ENCODE measurements at places on chromosomes 2 and 18.

DNA sequence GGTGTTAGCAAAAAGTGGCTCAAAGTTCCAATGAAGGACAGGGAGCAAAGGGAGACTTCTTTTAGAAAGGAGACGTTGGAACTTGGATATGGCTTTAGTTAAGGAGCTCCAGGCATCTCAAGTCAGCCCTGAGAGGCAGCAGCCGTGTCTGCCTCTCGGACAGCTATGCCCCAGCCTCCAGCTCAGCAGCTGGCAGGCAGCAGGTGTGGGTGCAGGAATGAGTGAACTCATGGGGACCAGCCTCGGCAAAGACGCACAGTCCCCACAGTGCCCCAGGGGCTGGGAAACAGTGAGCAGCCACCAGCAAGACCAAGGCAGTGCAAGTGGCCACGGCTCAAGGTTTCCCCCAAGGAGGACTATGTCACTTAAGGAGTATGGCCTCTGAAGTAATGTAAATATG, 1.6 kb upstream of the LRRFIP1 start:
- no peak for DNase-seq

DNA sequence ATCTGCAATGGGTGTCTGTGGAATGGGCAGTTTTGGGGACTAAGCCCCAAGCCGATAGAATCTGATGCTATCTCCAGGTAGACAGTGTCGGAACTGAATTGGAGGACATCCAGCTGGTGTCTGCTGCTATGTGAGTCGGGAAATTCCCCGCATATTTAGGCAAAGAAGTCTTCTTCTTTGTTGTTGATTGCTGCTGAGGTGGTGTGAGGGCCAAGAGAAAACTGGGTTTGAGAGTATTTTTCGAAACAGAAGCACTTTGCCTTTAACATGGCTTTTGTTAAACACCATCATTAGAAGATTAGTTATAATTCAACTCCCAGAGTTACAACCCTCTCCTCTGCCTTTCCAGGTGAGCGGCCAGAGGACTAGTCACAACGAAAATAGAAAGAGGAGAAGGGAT, 49.4 kb upstream of the ACTR3 start:
- no peak for DNase-seq

- DNase-seq, result no peak
Observed at GRCh38 chr2:197217541-197217940, 93.0 kb downstream of the ANKRD44 start.

DNA sequence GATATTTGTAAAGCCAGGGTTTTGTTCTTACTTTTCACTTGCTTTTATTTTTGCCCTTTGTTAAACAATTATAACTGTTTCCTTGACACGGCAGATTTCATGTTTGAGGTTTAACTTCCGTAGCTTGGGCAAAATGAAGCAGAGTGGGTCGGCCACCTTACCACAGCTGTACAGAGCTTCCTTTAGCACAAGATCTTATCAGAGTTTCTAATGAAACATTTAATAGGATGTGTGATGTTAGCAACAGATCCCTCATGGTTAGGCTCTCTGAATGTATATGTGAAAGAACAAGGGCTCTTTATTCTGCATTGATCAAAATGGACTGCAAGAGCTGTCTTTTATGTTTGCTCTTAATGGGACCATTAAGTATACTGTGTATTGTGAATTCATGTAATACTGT, 22.3 kb downstream of the RNF125 start:
- peak; percentile 30 for DNase-seq

DNA sequence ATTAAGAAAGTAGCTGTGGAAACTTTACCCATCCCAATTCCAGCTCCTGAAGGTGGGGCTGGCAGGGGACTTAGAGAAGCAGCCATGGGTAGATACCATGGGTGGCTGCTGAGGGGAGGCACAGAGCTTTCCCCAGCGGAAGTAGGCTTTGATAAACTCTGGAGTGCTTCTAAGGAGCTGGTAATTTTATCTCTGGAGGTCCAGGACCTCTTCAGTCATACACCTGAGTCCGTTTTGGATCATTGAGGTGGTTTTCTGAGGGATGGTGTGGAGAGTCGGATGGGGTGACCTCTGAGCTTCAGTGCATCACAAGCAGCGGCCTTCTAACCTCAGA, 36.7 kb upstream of the BMP10 start:
- no peak for DNase-seq

DNA sequence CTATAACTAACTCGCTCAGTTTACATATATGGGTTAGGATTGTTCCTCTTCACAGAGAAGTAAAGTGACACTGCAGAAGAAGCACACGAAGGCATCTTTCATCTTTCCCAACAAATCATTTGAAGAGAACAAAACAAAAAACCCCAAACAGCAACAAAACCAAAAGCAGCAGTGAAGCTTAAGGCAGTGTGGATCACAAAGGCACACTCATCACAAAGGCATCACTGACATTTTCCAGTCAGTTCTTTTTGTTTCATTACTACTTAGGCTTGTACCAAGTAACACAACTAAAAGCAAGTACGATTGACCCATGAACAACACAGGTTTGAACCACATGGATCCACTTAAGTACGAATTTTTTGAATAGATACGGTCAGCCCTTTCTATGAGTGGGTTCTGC, 75.7 kb downstream of the RNF152 start:
- no peak for DNase-seq

GRCh38 chr18:74935434-74935833, 273.5 kb downstream of the PTGR3 start:
- DNase-seq, result no peak

- DNase-seq, result no peak
Observed at GRCh38 chr2:237558961-237559641, 7.3 kb upstream of the PRLH start.

GRCh38 chr2:184685999-184686841, 87.9 kb downstream of the ZNF804A start:
- no peak for DNase-seq

Measured in stimulated activated CD8-positive, alpha-beta memory T cell treated with anti-CD3 and anti-CD28 coated beads, Interleukin-4, amount 100 ng/mL, for 24 hours (primary cell).